ENCODE measurements at places on chromosomes 7 and 10.
A peak's percentile ranks its signal among the peaks of the same experiment; 100 is the strongest.

DNA sequence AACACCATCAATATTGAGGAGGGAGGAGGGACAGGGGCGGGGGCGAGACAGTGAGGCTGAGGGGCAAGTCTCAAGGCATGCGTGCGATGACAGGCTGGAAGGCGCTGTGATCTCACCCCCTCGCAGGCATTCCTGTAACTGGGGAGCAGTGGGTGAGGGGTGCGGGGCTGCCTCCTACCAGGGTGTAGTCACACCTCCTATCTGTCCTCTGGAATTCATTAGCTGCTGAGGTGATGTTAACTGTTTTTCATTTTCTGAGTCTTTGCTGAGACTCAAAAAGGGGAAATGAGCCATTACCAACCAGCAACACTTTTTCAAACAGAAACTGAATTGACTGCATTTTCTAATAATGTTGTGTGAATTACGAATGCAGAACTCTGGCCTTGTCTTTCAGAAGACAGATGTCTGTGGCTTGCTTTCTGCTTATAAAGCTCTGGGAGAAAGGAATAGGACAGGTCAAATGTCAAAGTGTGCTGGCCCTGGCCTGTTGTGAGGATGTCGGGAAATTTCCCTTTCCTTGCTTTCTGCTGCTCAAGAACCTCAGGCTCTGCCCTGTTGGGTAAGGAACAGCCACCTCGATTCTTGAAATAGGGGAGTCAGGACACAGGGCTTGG lies 23.7 kb upstream of the CDH23 start:
- DNase-seq = no peak

GRCh38 chr10:34480345-34480744 lies 334.8 kb downstream of the PARD3 start:
- DNase-seq = no peak

- no peak for DNase-seq
Observed at GRCh38 chr10:110462166-110463095, 35.3 kb upstream of the DUSP5 start.

GRCh38 chr10:31274310-31274709 lies 44.7 kb upstream of the ZEB1 start:
- DNase-seq = peak; percentile 29

DNA sequence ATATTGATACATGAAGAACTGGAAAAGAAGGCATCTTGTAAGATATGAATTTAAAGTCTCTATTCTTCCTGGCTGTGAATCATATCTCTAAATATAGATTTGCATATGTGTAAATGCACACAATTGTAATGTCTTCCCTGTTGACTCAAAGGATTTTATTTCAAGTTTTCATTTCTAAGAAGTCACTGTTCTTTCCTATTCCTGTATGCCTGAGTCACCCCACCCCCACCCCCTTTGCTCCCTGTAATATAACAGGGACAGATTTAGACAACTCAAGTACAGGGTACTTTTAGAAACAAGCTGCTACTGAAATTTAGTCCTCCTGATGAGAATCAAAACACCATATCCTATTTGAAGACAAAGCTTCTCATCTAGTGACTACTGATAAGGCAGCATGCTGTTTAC lies 43.0 kb upstream of the HECTD2 start:
- DNase-seq = peak; percentile 54
